ENCODE measurements at places on chromosomes 16 and 17.

DNA sequence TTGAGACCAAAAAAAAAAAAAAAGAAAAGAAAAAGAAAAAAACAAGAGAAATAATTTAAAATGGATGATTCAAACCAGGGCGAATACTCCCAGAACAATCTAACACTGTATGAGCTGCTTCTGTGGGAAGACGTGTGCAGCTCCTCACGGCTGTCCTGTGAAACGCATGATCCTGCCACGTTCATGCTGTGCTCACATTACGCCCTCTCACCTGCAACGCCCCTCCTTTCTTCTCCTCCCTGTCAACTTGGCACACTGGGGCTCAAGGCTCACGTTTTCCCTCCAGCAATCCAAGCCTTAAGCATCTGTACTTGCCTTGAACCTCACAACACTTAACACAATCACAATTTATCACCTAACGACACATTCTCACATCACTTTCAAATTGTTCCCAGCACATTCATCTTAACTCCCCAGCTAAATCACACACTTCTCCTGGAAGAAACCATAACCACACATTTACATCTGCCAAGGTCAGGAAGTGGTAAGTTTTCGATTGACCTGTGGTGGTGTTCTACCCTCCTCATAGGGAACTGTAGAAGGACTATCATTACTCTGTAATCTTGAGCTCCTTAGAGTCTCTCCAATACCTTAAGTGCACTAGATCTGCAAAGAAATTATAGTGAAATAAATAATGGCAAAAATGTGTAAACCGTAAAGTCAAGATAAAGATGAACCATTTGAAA, 29.1 kb downstream of the MBTPS1 start:
- no peak for DNase-seq

DNA sequence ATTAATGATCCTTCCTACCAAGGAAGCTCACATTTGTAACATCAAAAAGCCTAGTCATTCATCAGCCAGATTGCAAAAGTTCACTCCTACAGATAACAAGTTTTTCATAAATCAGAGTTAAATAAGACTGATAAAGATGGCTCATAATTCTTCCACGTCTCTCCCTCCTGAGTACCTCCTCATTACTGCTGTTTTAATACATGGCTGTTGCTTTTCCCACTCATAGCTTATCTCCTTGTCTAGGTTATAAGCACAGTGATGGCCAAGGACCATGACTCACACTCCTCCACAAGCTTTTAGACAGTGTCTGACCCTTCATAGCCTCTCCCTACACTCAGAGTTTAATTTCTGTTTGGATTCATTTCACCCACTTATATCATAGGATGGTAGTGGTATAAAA, 100.9 kb upstream of the MON1B start:
- no peak for DNase-seq

DNA sequence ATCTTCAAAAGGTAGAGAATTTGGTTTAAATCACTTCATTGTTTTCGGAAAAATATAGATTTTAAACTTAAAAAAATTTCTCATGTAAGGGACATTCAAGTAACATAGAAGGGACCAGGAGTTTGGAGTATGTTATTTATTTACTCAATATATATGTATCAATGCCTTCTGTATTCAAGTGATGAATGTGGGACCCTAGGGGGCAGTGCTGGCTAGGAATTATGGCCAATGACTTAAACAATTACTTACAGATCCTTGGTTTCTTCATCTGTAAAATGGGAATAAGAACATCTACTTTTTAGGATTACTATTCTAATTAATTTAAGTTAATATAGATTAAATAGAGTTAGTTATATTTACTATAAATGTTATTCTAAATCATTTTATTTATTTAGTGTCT, 886.3 kb upstream of the RBFOX1 start:
- no peak for DNase-seq

GRCh38 chr17:43482103-43483012, 1.4 kb upstream of the DHX8 start:
- no peak for DNase-seq

- no peak for DNase-seq
Observed at GRCh38 chr17:30005709-30006320, 64.4 kb downstream of the EFCAB5 start.

DNA sequence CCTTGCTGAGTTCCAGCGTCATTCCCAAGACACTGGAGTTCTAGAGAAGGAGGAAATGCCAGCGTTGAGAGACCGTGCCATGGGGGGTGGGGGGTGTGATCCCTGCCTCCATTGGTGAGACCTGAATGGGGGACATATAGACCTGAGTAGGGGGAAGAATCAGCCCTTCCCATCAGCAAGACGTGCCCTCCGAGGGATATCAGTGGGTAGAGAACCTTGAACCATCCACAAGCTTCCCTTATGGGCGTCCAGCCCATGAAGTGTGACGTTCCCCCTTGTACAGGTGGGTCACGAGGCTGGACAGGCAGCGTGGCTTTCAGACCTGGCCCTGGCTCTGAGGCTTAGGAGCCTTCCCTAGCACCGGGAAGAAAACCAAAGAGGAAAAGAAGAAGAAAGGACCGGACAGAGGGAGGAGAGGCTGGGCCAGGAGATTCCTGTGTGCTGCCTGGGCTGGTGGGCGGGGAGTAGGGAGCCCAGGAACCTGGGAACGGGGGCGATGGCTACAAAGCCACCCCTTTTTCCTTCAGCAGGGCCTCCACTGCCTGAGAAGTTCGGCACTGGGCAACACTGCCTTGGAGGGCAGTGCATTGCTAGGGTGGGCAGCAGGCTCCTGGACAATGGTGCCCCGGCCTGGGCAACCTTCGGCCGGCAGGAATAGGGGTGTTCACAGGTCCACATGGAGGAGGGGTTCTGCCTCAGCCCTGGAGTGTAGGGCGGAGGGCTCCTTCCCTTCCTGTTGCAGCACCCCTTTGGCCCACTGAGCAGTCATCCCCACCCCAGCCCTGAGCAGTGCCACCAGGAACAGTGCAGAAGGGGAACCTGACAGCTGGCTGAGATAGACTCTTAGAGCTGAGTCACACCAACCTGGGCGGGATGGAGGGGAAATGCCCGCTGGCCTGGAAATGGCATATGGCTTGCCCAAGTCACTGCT, 7.2 kb downstream of the RAB11FIP4 start:
- no peak for DNase-seq

GRCh38 chr17:38958326-38958725, 8.9 kb downstream of the FBXO47 start:
- DNase-seq, result no peak
